ENCODE measurements at places on chromosomes 2 and 18. TPM values are rescaled to one million over a fixed set of nuclear protein-coding genes. Genes with fewer than 3 reads are reported as not detected.

DNA sequence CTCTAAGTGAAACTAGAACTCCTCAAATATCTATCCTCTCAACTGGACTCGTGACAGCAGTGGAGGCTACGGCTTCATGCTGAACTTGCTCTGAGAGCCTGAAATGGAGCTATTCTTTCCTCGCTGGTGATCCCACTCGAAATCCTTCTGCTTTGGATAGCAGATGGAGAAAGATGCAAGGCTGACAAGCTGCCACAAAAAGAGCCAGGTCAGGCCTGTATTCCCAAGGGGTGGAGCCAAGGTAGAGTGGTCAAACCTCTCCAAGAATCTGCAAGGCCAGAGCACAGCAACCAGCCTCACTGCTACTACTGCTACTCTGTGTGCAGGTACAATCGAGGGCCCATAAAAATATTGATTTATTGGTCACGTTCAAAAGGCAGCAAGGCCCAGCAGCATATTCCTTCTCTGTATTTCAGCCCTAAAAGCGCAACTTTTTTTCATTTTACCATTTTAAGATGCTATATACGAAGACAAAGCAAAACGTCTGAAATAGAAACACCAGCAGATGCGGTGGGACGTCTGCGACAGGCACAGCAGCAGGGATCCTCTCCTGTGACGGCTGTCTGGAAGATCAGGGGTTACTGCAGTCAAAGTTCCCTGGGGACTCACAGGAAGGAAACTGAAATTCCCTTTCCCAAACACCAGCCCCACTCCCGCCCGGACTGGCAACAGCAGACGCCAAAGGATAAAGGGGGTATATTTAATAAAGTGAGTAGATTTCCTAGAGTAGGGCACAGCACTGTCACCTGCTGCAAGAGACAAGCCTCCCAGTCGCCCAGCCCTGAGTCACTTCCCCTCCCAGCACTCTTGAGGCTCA is 2.4 kb downstream of the SPRED2 start:
- peak; percentile 28 for DNase-seq

GALR1 gene
- not detected for total RNA-seq

DNA sequence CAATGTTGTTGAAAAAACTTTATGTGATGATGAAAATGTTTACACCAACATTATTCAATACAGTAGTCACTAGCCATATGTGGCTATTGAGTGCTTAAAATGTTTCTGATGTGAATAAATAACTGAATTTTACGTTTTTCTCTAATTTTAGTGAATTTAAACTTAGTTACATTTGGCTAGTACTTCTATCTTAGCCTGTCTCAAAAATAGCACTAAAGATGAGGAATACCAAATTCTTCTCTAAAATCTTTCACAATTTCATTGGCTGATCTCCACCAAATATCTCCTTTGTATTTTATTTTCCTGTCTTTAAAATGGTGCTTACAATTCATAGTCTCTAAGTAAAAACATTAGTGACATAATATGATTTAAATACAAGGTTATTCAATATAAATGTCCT is 83.7 kb upstream of the RND3 start:
- DNase-seq, result no peak

DNA sequence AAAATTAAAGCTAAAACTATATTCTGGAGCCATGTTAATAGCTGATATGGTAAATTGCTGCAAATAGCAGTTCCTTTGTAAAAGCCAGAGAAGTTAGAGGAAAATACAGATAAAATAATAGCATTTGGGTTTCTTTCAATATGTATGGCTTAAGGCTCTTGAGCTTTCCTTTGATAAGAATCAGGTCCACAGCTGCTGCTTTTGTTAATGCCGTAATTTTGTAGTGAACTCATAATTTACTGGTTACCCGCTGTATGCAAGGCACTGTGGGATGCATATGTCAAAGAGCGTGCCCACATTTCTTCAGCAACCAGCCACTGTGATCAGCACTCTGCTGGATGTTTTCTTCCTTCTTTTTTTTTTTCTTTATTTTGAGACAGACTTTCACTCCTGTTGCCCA is 79.1 kb downstream of the MOGAT1 start:
- DNase-seq, result no peak

ARHGEF4 gene
- 12.0 TPM for total RNA-seq

EGR4 gene
- not detected for total RNA-seq

SCYGR8 gene
- total RNA-seq, result not detected

ARHGAP15 gene
- total RNA-seq, result not detected

DNA sequence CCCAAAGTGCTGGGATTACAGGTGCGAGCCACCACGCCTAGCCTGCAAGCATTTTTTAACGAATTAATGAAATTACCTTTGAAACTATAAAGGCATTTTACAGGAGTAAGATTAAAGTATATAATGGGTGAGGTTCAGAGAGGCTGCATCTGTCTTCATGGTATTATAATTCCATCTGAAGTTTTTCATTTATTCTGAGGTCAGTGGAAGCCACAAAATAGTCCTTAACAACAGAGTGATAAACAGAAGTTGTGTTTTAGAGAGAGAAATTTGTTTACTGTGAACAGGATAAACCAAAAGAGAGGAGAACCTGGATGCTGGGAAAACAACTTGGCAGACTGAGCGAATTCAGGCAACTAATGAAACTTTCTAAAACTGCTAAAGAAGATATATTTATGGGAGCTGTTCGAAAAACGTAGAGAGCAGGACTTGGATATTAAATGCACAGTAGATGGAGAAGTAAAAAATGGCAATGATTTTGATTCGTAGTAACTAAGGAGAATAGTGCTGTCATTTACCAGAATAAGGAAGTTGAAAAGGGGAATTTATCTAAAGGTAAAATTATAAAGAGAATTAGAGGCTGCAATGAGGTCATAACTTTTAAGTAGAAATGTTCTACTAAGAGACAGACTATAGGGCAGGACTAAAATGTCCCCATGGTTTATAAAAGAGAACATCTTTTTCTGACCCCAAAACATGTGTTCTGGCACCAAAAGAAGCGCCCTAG is 37.9 kb upstream of the ITGA4 start:
- DNase-seq, result no peak

GRCh38 chr2:168915441-168916330 is 14.6 kb downstream of the G6PC2 start:
- DNase-seq, result no peak

GRCh38 chr2:149068996-149069888 is 30.7 kb downstream of the LYPD6B start:
- peak; percentile 90 for DNase-seq

DNA sequence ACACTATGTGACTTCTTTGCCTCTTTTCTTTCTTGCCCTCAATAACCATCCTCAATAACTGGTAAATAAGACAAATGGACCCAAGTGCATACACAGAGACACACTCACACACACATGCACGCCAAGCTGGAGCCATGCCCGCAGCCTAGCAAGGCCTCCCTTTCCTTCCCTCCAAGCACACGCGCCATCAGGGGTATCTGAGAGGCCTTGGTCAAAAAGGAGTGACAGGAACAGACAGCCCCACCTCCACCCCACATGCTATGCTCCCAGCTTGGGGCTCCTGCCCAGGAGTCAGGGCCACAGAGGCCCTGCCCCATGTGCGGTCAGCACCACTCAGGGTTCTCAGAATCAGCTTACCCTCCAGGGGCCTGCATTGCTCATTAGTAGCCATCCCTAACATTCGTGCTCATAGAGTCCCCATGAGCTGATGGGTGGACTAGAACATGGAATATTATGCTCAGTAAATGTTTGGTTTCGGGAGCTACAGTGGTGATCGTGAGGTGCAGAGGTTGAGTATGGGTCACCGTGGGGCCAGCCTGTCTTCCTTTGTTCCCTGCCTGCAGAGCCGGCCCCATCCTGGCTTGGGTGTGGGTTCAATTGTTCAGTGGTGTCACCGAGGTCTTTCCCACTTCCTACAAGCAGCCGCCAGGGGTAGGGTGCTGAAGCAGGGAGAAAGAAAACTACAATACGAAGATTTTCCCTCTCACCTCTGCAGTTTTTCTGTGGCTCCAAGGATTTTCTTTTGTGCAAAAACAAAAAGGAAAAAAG is 158.2 kb upstream of the RAB12 start:
- no peak for DNase-seq

- DNase-seq, result no peak
Measured at GRCh38 chr2:10347562-10347948, 44.9 kb downstream of the HPCAL1 start.

GRCh38 chr2:160513120-160513519 is 19.5 kb upstream of the RBMS1 start:
- DNase-seq, result no peak

DNA sequence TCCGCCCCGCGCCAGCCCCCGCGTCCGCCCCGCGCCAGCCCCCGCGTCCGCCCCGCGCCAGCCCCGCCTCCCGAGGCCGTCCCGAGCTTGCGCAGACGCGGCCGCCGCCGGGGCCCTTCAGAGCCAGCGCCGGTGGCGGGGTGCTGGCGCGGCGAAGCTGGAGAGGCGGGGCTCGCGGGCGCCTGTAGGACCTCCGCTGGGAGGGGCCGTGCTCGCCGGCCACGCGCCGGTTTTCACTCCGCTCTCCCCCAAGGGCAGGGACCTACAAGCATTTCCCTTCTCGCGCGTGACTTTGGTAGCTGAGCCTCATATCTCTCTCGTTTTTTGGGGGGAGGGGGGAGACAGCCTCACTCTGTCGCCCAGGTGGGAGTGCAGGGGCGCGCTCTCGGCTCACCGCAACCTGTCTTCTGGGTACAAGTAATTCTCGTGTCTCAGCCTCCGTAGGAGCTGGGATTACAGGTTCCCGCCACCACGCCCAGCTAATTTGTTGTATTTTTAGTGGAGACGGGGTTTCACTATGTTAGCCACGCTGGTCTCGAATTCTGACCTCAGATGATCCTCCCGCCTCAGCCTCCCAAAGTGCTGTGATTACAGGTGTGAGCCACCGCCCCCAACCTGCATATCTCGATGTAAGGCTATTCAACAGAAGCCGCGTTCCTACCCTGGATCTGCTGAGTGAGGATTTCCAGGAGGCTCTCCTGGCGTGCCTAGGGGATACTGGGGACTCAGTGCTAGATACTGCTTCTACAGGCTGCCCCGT is at the start of gene ZNF514:
ZNF514 (minus strand) TSS at position 159 of the 760 bp plus-strand sequence. CDS start 6,595 bp downstream, outside the sequence.
- peak; percentile 90 for DNase-seq

GRCh38 chr2:158786897-158787296 is 8.2 kb upstream of the DAPL1 start:
- DNase-seq, result no peak

MTCL1 gene
- 34.4 TPM for total RNA-seq

FOXD4L1 gene
- not detected for total RNA-seq

- no peak for DNase-seq
Measured at GRCh38 chr2:127572841-127573240, 37.4 kb downstream of the MYO7B start.

DNA sequence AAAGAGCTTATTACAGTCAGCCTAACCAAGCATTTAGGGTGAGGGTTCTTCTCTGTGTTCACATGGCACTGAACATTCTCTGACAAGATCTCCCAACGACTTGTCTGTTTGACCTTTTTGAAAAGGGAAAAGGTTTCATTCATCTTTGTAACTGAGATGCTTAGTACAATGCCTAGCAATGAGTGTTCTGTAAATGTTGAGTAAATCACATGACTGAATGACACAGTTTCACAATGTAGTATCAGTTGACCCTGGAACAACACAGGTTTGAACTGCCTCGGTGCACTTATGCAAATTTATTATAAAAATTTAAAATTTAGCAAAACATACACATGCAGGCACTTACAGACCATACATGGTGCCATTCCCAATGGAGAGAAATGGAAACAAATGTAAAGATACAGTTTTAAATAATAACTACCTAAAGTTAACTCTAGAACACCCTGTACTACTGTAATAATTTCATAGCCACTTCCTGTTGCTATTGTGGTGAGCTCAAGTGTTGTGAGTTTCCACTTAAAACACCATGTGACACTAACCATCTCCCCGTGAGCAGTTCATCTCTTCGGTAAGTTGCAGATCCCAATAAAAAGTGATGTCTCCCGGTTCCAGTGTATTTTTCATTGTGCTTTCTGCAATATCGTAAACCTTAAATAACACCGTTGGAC is 34.1 kb upstream of the VWC2L start:
- no peak for DNase-seq

GRCh38 chr2:101892377-101892776 is 99.4 kb upstream of the IL1R2 start:
- DNase-seq, result no peak

GRCh38 chr2:172283476-172283875 is 143.9 kb upstream of the ITGA6 start:
- peak; percentile 40 for DNase-seq

GRCh38 chr2:30775833-30776232 is 31.4 kb downstream of the CAPN13 start:
- no peak for DNase-seq

GRCh38 chr2:200345975-200346374 is 39.5 kb downstream of the SPATS2L start:
- DNase-seq, result no peak

GRCh38 chr18:5466256-5466655 is 77.5 kb downstream of the EPB41L3 start:
- DNase-seq, result peak; percentile 46

DNA sequence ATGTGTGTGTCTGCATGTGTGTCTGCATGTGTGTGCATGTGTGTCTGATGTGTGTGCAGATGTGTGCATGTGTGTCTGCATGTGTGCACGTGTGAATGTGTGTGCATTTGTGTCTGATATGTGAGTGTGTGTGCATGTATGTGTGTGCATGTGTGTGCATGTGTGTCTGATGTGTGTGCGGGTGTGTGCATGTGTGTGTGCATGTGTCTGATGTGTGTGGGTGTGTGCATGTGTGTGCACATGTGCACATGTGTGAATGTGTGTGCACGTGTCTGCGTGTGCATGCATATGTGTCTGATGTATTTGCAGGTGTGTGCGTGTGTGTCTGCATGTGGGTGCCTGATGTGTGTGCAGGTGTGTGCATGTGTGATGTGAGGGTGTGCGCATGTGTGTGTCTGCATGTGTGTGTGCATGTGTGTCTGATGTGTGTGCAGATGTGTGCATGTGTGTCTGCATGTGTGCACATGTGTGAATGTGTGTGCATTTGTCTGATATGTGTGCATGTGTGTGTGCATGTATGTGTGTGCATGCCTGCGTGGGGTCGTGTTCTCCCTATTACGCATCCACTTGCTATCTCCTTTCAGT is 470.1 kb upstream of the HS6ST1 start:
- no peak for DNase-seq

GPD2 gene
- 62.3 TPM for total RNA-seq

CCDC141 gene
- total RNA-seq, result not detected

DNA sequence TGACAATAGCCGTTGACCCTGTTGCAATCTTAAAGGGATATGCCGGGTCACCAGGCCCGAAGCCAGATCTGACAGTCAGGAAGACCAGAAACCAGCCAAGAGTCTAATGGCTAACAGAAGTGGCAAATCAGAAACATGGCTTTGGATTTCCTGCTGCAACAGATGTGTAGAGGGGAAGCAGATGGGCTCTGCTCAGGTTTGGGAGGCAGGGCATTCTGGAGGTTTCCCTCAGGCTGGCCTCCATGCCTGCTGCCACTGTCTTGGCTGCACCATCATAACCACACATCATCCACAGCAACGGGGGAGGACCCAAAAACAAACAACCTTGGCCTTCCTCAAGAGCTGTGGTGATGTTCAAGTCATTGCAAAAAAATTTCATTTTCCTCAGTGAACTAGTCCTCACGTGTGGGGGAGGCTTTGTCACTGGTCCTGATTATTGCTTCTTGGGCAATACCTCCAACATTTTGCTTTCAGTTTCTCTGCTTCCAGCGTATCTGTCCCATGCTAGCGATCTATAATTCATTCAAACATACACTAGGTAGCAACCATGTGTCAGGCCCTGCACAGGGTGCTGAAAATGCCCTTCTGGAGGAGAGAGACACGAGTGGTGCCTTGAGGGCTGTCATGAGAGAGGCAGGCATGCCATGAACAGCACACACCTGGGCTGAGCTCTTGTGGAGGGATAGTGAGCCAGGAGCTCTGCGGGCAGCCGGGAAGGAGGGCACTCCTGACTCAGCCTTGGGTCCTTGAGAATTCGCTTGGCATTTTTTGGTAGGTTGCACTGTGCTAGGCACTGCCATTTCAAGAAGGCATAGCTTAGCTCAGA is 48.2 kb upstream of the LGALSL start:
- peak; percentile 96 for DNase-seq

Measured in GM23248 (cell line).